ENCODE measurements at places on chromosomes 3 and 15. TPM values are rescaled to one million over a fixed set of nuclear protein-coding genes. Genes with fewer than 3 reads are reported as not detected.

The TSEN2 gene
- total RNA-seq: 8.4 TPM

The CCDC39 gene
- total RNA-seq: under 0.01 TPM

The CNTN4 gene
- total RNA-seq: 6.9 TPM

The CISH gene
- total RNA-seq: 0.86 TPM

The RNF7 gene
- total RNA-seq: 57.0 TPM

The OR5K2 gene
- total RNA-seq: not detected

The SCAANT1 gene
- total RNA-seq: not detected

Data from fibroblast of villous mesenchyme (primary cell).